T-helper 2 cell treated with Interferon-gamma antibody and Interleukin-4, amounts not matched to agents 5 μg/mL and 100 μg/mL, for 36 hours (primary cell): ENCODE measurements at places on chromosomes 6 and 20.
A peak's percentile ranks its signal among the peaks of the same experiment; 100 is the strongest.

DNA sequence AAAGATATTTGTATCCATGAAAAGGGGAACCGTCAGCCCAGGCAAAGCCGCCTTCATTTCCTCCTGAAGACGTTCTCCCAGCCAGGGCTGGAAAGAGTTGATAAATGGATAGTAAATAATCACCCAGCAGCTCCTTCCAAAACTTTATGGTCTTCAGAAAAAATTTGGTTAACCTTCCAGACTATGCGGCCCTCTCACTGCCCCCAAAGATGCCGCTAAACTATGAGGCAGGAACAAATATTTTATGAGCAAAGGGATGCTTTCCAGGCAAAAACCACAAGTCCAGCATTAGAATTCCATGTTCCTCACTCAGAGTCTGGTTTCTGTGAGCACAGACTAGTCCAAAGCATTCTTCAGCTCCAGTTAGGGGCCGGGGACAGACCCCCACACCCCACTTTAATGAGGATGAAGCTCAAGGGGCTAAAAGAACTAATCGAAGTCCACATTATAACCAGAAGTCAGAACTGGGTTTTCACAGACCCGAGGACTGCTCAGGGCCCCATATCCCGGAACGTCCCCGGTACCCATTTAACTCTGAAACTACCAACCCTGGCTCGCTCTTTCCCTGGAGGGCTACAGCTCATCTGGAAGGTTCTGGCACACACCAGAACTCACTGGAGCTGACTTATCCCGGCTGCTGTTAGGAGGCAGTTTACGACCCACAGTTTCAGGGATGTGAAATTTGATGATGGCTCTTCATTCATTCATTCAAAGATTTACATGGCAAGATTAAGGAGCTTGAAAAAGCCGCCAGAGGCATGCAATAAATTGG is 29.4 kb downstream of the BMP7 start:
- DNase-seq, result no peak

DNA sequence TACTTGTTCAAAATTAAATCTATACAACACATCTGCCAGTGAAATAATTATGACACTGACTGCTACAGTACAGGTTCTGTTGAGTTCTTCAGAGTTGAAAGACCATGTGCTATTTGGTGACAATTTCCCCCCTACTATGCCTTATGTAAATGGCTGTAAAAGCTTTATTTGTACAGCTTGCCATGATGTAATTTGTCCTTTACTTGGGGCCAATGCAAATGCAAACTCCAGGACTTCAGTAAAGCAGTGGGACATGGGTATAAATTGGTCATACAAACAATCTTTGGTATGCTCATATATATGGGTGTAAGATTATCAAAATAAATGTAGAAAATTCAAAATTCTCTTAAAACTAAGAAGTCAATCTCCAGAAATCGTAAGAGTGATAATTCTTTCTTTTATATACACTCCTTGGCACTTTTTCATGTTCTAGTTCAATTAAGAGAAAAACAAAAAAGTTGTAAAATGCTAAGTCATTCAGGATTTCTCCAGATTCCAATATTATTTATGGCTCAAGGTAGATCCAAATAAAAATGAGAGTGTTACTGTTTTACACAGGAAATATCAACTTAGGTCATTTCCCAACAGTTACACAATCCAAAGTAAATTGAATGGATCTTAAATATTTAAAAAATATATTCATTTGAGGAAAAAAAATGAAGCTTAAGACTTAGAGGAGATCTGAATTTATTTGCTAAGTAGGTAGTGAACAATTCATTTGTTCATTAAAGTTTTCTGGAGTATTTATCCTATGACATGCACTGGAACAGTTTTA is 1310.5 kb upstream of the CITED2 start:
- no peak for DNase-seq

DNA sequence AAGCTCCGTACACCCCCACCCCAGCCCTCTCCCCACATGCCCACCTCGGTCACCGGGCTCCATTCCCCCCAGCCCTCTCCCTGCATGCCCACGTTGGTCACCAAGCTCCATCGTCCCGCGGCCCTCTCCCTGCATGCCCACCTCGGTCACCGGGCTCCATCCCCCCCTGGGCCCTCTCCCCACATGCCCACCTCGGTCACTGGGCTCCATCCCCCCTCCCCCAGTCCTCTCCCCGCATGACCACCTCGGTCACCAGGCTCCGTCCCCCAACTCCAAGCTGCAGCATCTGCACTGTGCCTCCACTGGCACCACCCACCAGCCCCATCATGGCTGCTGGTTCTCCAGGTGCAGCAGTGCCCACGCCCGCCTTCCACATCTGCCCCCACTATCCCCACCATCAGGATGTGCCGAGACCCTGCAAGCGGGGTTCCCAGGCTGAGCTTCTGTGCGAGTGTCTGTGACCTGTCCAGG is 16.8 kb downstream of the TAF4 start:
- DNase-seq, result no peak

- DNase-seq, result no peak
These were observed 713.4 kb downstream of the CD109 start for GRCh38 chr6:74409447-74409846.

DNA sequence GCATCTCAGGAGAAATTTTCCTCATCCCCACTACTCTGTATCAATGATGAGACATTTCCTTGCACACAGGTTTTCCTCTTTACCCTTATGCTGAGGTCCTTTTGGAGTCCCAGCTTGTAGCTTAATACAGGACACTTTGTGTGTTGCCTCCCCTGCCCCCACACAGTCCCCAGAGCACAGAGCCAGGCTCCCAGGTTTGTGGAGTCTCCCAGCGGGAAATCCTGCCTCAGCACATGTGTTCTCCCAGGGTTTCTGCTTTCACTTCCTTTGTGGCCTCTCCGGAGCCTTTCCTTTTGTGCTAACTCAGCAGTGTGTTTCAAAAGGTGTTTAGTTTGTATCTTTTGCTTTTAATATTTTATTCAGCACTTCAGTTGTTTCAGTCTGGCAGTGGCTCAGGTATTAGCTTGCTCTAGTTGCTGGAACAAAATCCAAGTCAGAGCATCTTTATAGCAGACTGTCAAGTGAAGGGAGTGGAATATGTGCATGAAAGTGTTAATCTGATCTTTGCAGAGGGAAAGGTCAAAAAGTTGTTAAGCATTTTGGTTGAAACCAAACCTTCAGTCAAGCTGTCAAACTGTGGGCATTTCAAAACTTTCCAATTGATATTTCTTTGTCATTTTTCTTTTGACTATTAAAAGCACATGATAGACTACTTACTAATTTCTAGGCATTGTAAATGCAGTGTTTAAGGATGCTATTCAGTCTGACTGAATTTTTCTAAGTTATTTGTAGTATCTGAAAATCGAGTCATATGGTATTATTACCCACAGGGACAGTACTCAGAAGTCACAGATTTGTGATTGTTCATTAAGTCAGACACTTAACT is 8.6 kb downstream of the SNX9 start:
- no peak for DNase-seq

- DNase-seq, result peak; percentile 16
These were observed 538 bp upstream of the GRM1 start for GRCh38 chr6:146028252-146028795.

DNA sequence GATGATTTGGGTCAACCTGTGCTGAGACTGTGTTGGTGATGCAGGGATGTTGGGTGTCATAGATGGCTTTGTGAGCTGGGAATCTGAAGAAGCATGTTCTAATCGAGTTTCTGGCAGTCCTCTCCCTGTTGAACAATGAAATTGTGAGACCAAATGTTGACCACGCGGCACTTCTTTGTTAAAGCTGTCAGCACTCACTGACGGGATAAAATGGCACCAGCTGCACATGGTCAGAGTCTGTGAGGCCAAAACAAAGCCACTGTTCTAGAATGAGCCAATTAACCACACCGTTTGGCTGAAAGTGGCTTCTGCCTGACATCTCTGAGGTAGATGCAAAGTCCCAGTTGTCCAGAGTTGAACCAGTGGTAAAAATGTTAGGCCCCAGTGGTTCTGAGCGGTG is 562.2 kb downstream of the KIF16B start:
- DNase-seq, result no peak

GRCh38 chr6:52612336-52613054 is 35.6 kb upstream of the TRAM2 start:
- no peak for DNase-seq

DNA sequence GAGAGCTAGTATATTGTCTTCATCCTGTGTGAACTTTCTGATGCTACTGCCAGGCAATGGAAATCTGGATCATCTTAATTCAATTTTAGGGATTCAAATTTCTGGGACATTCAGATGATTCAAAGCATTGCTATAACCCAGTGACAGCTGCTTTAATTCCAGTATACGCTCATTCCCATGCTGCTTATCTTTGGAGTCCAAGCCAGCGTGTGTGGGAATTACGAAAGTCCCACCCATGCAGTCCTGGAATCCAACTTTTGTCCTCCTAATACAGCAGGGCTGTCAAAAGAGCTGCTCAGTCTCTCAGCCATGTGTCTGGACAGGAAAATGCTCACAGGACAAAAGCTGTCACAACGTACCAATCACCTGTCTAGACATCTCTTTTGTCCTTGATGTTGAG is 219.8 kb downstream of the LAMA2 start:
- DNase-seq, result no peak

GRCh38 chr6:44800784-44801592 is 413.5 kb downstream of the CDC5L start:
- no peak for DNase-seq

DNA sequence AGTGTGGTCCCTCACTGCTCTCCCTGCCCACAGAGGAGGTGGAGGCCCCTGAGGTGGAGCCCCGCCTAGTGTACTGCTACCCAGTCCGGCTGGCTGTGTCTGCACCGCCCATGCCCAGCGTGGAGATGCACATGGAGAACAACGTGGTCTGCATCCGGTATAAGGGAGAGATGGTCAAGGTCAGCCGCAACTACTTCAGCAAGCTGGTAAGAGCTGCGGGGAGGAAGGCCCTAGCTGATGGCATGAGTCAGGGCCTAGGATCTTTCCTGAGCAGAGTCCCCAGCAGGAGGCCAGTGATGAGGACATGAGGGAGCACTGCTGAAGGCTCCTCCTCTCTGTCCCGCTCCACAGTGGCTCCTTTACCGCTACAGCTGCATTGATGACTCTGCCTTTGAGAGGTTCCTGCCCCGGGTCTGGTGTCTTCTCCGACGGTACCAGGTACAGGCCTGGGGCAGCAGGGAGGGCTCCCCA is 11.2 kb downstream of the PCIF1 start:
- DNase-seq, result no peak
